Activated CD4-positive, alpha-beta memory T cell treated with anti-CD3 and anti-CD28 coated beads, Interleukin-2, amount 10 ng/mL, durations not matched to agents 7 days and 5 days (primary cell): ENCODE measurements at places on chromosomes 1 and 21.
A peak's percentile ranks its signal among the peaks of the same experiment; 100 is the strongest.

DNA sequence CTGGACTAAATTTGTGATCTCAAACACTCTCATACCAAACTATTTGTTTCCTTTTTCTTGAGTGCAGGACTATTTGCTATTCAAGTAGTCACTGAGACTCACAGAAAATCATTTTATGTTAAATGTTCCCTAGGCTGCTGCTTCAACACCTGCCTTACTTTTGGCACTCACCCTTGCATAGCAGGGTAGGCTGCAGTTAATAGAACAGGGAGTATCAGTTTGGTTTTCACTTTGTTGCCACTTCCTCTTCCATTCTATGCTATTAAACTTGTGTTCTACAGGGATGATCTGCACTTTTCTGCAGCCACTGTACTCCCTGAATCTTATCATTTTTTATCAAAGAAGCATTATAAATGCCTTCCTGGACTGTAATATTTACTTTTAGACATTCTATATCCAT is 148.7 kb upstream of the PRMT6 start:
- no peaks in the 10 kb centered on the region for H3K27me3 ChIP-seq
- H3K36me3 ChIP-seq = no peaks in the 10 kb centered on the region
- H3K27ac ChIP-seq = no peak overlapping the region
- H3K4me1 ChIP-seq = no peaks in the 10 kb centered on the region
- no peak overlapping the region for H3K4me3 ChIP-seq
- DNase-seq = no peak

- no peak overlapping the region for H3K4me3 ChIP-seq
- H3K27me3 ChIP-seq = no peaks in the 10 kb centered on the region
- no peaks in the 10 kb centered on the region for H3K4me1 ChIP-seq
- no peaks in the 10 kb centered on the region for H3K36me3 ChIP-seq
These were observed 515.5 kb downstream of the NUF2 start for GRCh38 chr1:163837206-163837605.

- H3K27me3 ChIP-seq = no peaks in the 10 kb centered on the region
- peaks cover 86% of the 10 kb centered on the region for H3K36me3 ChIP-seq
- peak; percentile 15 for DNase-seq
- H3K27ac ChIP-seq = no peak overlapping the region
- peaks cover 31% of the 10 kb centered on the region for H3K4me1 ChIP-seq
These were observed 23.9 kb downstream of the RUNX3 start for GRCh38 chr1:24905979-24906720.

DNA sequence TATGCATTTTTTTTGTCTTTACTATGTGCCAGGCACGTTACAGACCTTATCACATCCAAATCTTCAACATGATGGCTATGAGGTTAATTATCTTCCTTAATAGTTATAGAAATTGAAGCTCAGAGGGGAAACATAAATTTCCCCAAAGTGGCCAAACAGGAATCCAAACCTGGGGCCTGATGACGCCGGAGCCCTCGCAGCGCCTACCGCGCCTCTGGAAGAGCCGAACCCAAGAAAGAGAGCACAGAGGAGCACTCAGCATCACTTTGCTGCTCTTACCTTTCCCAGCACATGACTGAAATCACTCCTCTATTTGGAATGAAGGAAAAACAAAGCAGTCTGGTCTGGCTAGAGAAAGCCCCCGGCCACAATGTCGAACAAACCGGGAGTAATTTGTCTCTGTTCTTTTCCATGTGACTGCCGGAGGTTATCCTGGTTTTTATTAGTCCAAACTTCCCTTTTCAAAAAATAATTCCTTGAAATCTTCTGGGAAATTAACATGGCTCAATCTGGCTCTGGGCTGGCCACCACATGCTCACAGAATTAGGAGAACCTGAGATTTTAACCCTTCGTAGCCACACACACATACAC is 195.5 kb downstream of the ADSS2 start:
- H3K27ac ChIP-seq = no peak overlapping the region
- no peak overlapping the region for H3K4me3 ChIP-seq
- H3K27me3 ChIP-seq = peaks cover 2% of the 10 kb centered on the region
- no peak for DNase-seq
- peaks cover 3% of the 10 kb centered on the region for H3K4me1 ChIP-seq
- H3K36me3 ChIP-seq = no peaks in the 10 kb centered on the region

DNA sequence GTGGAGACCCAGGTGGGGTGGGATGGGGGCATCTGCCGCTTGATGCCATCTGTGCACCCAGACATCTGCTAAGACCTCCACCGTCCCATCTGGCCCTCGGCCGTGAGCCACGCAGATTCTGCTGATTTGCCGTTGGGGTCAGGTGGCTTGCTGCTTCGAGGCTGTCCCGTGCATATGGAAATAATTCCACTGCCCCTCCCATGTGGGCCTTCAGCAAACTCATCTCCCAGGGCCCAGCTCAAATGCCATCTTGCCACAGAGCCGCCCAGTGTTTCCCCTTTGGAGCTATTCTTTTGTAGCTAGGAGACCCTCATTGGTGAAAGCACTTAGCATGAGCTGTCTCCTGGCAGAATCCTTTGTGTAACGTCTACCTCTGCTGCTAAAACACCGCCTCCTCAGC is 99.8 kb downstream of the KAZN start:
- H3K27ac ChIP-seq = no peak overlapping the region
- no peaks in the 10 kb centered on the region for H3K27me3 ChIP-seq
- no peak for DNase-seq
- no peaks in the 10 kb centered on the region for H3K4me1 ChIP-seq

DNA sequence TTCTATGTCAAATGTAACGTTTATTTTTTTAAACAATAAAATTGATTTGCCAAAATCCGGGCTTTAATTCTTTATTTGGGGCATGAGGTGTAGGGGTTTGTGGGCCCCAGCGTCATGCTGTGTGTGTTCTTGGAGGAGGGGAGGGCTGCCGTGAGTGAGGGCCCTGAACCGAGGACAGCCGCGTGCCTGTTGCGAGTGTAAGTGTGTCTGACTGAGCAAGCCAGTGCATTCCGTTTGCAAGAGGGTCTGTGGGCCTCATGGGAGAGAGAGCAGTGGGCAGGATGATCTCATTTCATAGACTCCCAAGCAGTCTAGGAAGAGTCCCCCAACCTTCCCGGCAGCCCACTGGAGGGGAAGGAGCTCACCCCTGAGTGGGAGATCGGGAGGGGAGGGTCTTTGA is 21.4 kb upstream of the SPSB1 start:
- no peak for DNase-seq
- H3K27ac ChIP-seq = no peak overlapping the region
- peaks cover 29% of the 10 kb centered on the region for H3K4me1 ChIP-seq
- H3K36me3 ChIP-seq = peaks cover 3% of the 10 kb centered on the region

- H3K4me3 ChIP-seq = no peak overlapping the region
- no peaks in the 10 kb centered on the region for H3K4me1 ChIP-seq
- no peak overlapping the region for H3K27ac ChIP-seq
These were observed 148.9 kb upstream of the RUNX1 start for GRCh38 chr21:35197992-35198431.

DNA sequence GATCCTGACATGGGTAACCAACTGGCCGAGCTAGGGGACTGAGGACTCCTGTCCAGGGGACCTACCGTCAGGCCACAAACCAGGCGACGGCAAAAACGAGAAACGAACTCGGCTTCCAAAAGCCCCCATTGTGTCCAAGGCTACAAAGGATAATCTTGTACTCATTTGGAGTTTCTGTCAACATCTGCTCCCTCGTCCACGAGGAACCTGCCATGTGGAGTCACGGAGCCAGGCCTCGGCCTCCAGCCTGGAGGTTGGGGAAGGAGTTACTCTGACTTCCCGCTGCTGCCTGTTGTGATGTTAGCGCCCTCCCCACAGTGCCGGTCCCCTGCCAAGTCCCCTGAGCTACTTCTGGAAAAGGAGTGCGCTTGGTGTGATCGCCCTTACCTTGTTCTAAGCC is 7.3 kb downstream of the KRTAP10-1 start:
- no peaks in the 10 kb centered on the region for H3K36me3 ChIP-seq
- no peak overlapping the region for H3K4me3 ChIP-seq
- no peaks in the 10 kb centered on the region for H3K4me1 ChIP-seq
- peaks cover 2% of the 10 kb centered on the region for H3K27me3 ChIP-seq

GRCh38 chr1:57724535-57724934 is 300.7 kb upstream of the DAB1 start:
- DNase-seq = no peak
- H3K27me3 ChIP-seq = no peaks in the 10 kb centered on the region
- no peak overlapping the region for H3K27ac ChIP-seq

- no peak overlapping the region for H3K4me3 ChIP-seq
- no peak overlapping the region for H3K27ac ChIP-seq
- H3K27me3 ChIP-seq = peaks cover 10% of the 10 kb centered on the region
- H3K36me3 ChIP-seq = no peaks in the 10 kb centered on the region
- H3K4me1 ChIP-seq = no peaks in the 10 kb centered on the region
- DNase-seq = no peak
These were observed 166.9 kb upstream of the FOXD3 start for GRCh38 chr1:63155437-63155836.

DNA sequence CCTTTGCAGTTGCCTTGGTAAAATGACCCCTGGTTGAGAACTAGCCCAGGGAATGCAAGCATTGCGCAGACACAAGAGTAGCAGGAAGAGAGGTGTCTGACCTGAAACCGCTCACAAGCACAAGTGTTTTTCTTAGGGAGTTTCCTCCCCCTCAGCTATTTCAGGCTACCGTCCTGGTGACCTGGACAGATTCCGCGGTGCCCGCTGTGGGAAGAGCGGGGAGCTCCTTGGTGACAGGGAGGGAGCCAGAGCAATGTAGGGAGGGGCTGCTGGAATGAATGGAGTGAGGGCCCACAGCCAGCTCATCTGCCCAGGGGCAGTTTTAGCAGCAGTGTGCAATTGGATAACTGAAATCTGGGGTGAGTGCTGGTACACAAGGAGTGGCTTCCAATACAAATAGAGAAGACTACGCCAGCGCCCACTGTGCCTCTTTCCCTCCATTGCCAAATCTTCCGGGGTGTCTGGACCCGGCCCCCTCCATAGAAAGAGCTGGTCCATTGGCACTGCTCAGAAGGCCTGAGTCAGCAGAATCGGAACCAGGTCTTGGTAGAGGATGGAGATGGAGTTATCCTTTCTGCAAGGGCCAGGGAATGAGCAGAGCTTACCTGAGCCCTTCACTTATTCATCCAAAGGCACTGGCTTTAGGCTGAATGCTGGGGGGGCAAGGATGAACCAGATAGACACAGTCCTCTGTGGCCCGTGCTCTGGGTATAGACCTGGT is 82.8 kb downstream of the TRABD2B start:
- no peaks in the 10 kb centered on the region for H3K27me3 ChIP-seq
- no peaks in the 10 kb centered on the region for H3K4me1 ChIP-seq
- no peaks in the 10 kb centered on the region for H3K36me3 ChIP-seq

- no peaks in the 10 kb centered on the region for H3K36me3 ChIP-seq
- no peak overlapping the region for H3K27ac ChIP-seq
- no peaks in the 10 kb centered on the region for H3K27me3 ChIP-seq
- H3K4me1 ChIP-seq = no peaks in the 10 kb centered on the region
- H3K4me3 ChIP-seq = no peak overlapping the region
- DNase-seq = no peak
These were observed 198.1 kb upstream of the TMEM51 start for GRCh38 chr1:14955402-14955801.

- DNase-seq = no peak
- peaks cover 62% of the 10 kb centered on the region for H3K4me1 ChIP-seq
- H3K27me3 ChIP-seq = no peaks in the 10 kb centered on the region
- H3K4me3 ChIP-seq = no peak overlapping the region
- peak overlapping the region; percentile 4 for H3K27ac ChIP-seq
These were observed 46.2 kb downstream of the DYRK1A start for GRCh38 chr21:37412603-37413360.

GRCh38 chr1:116764466-116764898 is 10.3 kb downstream of the CD2 start:
- peak overlapping the region; percentile 78 for H3K4me3 ChIP-seq
- DNase-seq = peak; percentile 66
- H3K27ac ChIP-seq = peak overlapping the region; percentile 99
- peaks cover 99% of the 10 kb centered on the region for H3K36me3 ChIP-seq
- H3K27me3 ChIP-seq = no peaks in the 10 kb centered on the region

- H3K36me3 ChIP-seq = peaks cover 3% of the 10 kb centered on the region
- H3K4me1 ChIP-seq = no peaks in the 10 kb centered on the region
These were observed 70.4 kb upstream of the TTLL7 start for GRCh38 chr1:84069236-84069845.

- H3K4me3 ChIP-seq = no peak overlapping the region
- no peaks in the 10 kb centered on the region for H3K27me3 ChIP-seq
- no peaks in the 10 kb centered on the region for H3K4me1 ChIP-seq
- DNase-seq = no peak
- H3K36me3 ChIP-seq = no peaks in the 10 kb centered on the region
These were observed 311.3 kb downstream of the NCAM2 start for GRCh38 chr21:21309510-21309909.

GRCh38 chr1:67970088-67970487 is 80.3 kb downstream of the DIRAS3 start:
- H3K4me1 ChIP-seq = no peaks in the 10 kb centered on the region
- H3K27ac ChIP-seq = no peak overlapping the region
- no peaks in the 10 kb centered on the region for H3K36me3 ChIP-seq
- DNase-seq = no peak
- H3K4me3 ChIP-seq = no peak overlapping the region
- no peaks in the 10 kb centered on the region for H3K27me3 ChIP-seq

GRCh38 chr21:40243685-40244084 is 376.4 kb downstream of the PCP4 start:
- H3K36me3 ChIP-seq = no peaks in the 10 kb centered on the region
- H3K4me3 ChIP-seq = no peak overlapping the region
- DNase-seq = no peak
- H3K27me3 ChIP-seq = no peaks in the 10 kb centered on the region
- no peak overlapping the region for H3K27ac ChIP-seq
- no peaks in the 10 kb centered on the region for H3K4me1 ChIP-seq

DNA sequence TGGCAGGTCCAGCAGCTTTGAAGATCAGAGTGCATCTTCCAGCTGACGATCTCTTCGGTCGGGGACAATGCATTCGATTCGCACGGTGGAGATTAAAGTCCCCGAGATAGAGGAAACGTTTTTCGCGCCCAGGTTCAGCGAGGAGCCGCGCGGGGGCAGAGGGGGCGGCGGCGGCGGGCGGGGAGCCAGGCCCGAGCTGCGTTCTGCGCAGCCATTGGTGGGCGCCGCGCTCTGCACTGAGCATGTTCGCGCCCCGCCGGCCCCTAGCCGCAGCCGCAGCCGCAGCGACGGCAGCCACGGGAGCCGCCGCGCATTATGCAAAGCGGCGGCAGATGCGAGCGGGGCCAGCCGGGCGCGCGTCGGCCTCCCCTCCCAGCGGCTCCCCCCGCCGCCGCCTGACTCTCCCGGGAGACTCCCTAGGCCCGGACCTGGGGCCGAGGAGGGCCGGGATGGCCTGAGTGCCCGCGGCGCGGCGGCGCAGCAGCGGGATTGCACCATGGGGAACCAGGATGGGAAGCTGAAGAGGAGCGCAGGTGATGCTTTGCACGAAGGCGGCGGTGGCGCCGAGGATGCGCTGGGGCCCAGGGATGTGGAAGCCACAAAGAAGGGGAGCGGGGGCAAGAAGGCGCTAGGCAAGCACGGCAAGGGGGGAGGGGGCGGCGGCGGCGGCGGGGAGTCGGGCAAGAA is at the start of gene FMN2:
FMN2 (plus strand) TSS at position 270 of the 687 bp plus-strand sequence; CDS start at position 497, 227 bp downstream.
- H3K27ac ChIP-seq = no peak within 1 kb of the TSS
- peaks cover 35% of the 10 kb centered on the region for H3K27me3 ChIP-seq
- H3K4me3 ChIP-seq = no peak within 1 kb of the TSS
- DNase-seq = no peak
- peaks cover 4% of the 10 kb centered on the region for H3K4me1 ChIP-seq
- H3K36me3 ChIP-seq = no peaks in the 10 kb centered on the region
